ENCODE measurements at places on chromosomes 2 and 18. TPM values are rescaled to one million over a fixed set of nuclear protein-coding genes. Genes with fewer than 3 reads are reported as not detected.

- no peak for DNase-seq
- no peaks in the 10 kb centered on the region for H3K4me1 ChIP-seq
- H3K4me3 ChIP-seq, result no peak overlapping the region
These were observed 757.5 kb upstream of the TMEFF2 start for GRCh38 chr2:192952245-192952644.

- H3K27me3 ChIP-seq, result no peaks in the 10 kb centered on the region
- no peak overlapping the region for H3K27ac ChIP-seq
- no peaks in the 10 kb centered on the region for H3K36me3 ChIP-seq
- no peaks in the 10 kb centered on the region for H3K4me1 ChIP-seq
These were observed 168.6 kb downstream of the SS18 start for GRCh38 chr18:25921677-25922421.

DNA sequence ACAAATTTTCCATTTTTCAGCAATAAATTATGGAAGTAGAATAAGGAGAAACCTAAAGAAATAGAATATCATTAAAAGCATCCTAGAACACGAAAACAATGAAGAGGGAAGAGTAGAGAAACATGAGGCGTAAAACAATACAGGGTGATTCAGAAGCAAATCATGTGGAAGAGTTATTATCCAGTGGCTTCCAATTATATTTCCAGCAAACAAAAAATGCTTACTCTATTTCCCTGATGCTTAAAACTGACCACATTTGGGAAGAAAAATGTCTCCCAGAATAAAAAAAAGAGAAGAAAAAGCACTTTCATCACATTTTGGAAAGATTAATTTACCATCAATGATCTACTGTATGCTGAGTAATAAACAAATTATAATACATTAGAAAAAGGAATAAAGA is 192.6 kb downstream of the CD226 start:
- no peak for DNase-seq
- no peaks in the 10 kb centered on the region for H3K4me1 ChIP-seq
- H3K36me3 ChIP-seq, result no peaks in the 10 kb centered on the region
- no peak overlapping the region for H3K4me3 ChIP-seq

DNA sequence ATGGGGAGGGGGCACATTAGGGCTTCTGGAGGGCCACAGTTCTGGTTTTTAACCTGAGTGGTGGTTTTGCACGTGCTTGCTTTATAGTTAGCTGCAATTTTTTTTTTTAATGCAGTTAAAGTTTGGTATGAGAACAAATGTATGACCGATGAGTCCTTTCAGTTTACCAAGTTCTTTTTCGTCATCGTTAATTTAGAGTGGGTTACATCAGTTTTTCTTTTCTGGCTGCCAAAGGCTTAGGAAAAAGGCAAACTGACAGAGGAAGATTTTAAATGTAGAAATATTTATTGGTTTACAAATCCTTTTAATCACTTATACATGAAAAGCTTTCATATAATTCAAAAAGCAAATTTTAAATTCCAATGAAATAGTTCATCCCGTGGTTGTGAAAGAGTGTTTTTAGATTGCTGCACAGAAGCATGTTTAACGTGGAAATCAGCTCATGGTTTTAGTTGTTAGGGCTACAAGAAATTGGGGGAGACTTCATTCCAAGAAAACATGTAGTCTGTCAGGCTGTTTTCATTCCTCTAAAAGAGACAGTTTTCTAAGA is 82.9 kb downstream of the MSH2 start:
- H3K27ac ChIP-seq, result no peak overlapping the region
- no peak for DNase-seq
- H3K4me3 ChIP-seq, result no peak overlapping the region
- H3K27me3 ChIP-seq, result no peaks in the 10 kb centered on the region

DNA sequence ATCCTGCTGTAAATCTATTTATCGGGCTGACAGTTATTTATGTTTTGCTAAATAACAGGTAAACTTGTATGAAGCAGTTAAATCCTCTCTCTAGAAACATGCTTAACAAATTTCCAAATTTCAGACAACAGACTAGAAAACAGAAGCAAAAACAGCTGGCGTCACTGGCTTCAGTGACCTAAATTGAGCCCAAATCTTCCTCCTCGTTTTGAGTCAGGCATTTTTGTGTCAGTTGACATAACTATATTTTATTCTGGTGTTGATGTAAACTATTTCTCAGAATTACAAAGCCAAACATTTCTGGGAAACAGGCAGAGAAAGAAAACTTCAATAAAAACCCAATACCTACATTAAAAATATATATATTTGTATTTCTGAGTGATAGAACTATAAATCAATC is 21.7 kb downstream of the RBMS1 start:
- no peaks in the 10 kb centered on the region for H3K27me3 ChIP-seq
- no peak overlapping the region for H3K27ac ChIP-seq
- H3K36me3 ChIP-seq, result no peaks in the 10 kb centered on the region
- H3K4me3 ChIP-seq, result no peak overlapping the region
- no peak for DNase-seq

GRCh38 chr18:53411511-53411910 is 813.0 kb downstream of the MBD2 start:
- no peak overlapping the region for H3K27ac ChIP-seq
- no peak for DNase-seq
- no peaks in the 10 kb centered on the region for H3K4me1 ChIP-seq
- no peak overlapping the region for H3K4me3 ChIP-seq
- no peaks in the 10 kb centered on the region for H3K36me3 ChIP-seq

DNA sequence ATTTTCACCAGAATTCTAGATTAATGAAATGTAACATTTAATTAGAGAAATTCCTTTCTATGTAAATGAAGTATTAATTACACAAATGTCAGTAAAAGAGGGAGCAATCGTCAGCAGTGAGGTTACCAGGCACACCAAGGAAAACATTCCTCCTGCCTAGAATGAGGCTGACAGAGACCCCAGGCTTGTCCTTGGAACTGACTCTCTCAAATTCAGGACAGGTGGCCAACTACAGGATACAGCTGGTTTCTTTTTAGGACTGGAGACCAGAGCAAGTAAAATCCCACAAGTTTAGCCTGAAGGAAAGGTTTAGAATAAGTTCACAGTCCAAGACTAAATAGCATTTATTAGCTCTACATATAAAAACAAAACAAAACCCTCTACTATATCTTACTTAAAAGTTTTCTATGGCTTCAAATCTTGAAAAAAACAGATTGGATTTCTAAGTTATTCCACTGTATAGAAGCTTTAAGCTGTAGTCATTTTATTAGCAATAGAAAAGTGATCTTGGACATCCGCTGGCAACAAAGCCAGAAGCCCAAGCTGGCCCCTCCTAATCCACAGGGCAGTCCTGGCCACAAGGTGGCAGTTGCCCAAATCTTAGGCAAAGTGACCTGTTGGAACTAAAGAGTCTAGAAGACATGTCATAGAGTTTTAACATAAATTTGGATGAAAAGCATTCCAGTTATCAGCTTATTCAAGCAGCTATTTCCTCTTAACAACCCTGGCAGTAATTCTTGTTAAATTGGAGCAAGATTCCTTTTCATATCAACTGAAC is 81.0 kb downstream of the SP3 start:
- H3K4me1 ChIP-seq, result peaks cover 12% of the 10 kb centered on the region
- H3K27me3 ChIP-seq, result no peaks in the 10 kb centered on the region
- no peak overlapping the region for H3K27ac ChIP-seq
- DNase-seq, result peak; percentile 67

DNA sequence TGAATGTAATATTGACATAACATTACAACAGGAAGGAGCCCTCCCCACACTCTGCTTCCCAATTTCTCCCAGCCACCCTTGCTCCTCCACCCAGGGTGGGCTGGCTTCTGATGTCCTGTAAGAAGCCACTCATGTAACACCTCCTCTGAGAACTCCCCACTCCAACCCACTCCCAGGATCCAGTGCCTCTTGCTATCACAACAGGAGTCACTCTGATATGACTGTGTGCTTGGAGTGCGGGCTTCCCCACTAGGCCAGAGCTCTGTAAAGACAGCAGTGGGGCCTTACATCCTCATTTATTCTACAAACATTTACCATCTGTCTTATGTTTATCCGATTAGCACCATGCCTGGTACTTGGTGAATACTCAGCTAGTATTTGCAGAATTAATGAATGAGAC is 65.1 kb downstream of the PTGR3 start:
- no peaks in the 10 kb centered on the region for H3K36me3 ChIP-seq
- H3K4me1 ChIP-seq, result no peaks in the 10 kb centered on the region
- no peak for DNase-seq
- H3K4me3 ChIP-seq, result no peak overlapping the region
- H3K27ac ChIP-seq, result no peak overlapping the region
- no peaks in the 10 kb centered on the region for H3K27me3 ChIP-seq

DNA sequence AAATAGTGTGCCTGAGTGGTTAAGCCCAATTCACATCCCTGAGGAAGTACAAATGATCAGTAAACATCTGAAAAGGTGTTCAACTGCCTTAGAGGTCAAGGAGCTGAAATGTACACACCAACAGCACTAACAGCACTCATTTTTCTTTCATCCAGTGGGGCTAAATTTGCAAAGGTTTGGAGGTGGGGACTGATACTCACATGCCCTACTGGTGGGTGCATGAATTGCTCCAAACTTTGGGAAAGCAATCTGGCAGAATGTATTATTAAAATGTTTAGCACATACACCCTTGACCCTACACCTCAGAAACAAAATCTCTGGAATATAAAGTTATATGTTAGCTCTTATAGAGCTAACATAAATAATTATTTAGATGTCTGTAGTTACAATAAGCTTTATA is 19.0 kb upstream of the FAM178B start:
- no peak overlapping the region for H3K4me3 ChIP-seq
- no peaks in the 10 kb centered on the region for H3K27me3 ChIP-seq
- H3K27ac ChIP-seq, result no peak overlapping the region
- DNase-seq, result no peak
- no peaks in the 10 kb centered on the region for H3K4me1 ChIP-seq

GRCh38 chr2:235106874-235107639 is 155.2 kb downstream of the SH3BP4 start:
- DNase-seq, result no peak
- no peaks in the 10 kb centered on the region for H3K36me3 ChIP-seq
- H3K27ac ChIP-seq, result no peak overlapping the region
- H3K4me3 ChIP-seq, result no peak overlapping the region

DNA sequence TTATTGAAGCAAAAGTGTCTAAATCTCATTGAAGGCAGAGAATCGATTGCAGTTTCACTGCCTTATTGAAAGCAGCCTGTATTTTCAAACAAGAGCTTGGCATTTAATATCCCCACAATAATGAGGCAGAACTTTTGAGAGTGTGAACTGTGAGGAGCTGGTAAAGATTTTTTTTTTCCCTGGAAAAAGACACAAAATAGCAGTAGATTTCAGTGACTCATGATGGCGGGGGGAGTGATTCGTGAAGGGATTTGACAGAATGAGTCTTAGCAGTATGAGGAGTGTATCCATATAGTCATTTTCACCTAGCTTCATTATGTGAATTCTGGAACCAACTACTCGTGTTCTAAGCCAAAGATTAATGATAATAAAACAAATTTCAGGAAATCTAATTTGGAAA is 242.9 kb downstream of the ARL6IP6 start:
- no peak overlapping the region for H3K27ac ChIP-seq
- H3K4me3 ChIP-seq, result no peak overlapping the region
- no peaks in the 10 kb centered on the region for H3K4me1 ChIP-seq
- no peaks in the 10 kb centered on the region for H3K27me3 ChIP-seq
- no peaks in the 10 kb centered on the region for H3K36me3 ChIP-seq

- no peaks in the 10 kb centered on the region for H3K36me3 ChIP-seq
- no peak overlapping the region for H3K4me3 ChIP-seq
- no peak for DNase-seq
- H3K27ac ChIP-seq, result no peak overlapping the region
- H3K4me1 ChIP-seq, result no peaks in the 10 kb centered on the region
These were observed 13.8 kb upstream of the GIGYF2 start for GRCh38 chr2:232683368-232683767.

DNA sequence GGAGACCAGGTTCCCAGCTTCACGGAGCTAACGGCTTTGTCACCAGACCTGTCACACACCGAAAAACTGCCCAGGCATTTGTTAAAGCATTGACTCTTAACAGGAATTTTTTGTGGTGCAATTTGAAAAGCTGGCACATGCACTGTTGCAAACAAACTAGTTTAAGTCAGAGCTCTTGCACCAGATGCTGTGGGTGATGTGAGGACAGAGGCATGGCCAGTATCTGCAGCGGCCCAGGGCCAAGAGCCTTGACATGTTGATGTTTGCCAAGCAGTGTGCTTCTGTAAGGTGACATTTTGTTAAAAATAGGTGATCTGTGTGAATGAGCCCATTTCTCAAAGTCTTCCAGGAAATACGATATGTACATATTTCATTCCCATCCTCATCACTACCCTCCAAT is 142.5 kb downstream of the MTCL1 start:
- H3K4me1 ChIP-seq, result no peaks in the 10 kb centered on the region
- H3K36me3 ChIP-seq, result no peaks in the 10 kb centered on the region
- H3K27ac ChIP-seq, result no peak overlapping the region
- peaks cover 6% of the 10 kb centered on the region for H3K27me3 ChIP-seq
- DNase-seq, result no peak
- no peak overlapping the region for H3K4me3 ChIP-seq

- H3K36me3 ChIP-seq, result no peaks in the 10 kb centered on the region
- H3K4me3 ChIP-seq, result no peak overlapping the region
- peaks cover 17% of the 10 kb centered on the region for H3K27me3 ChIP-seq
These were observed 12.0 kb upstream of the E2F6 start for GRCh38 chr2:11477994-11478393.

DNA sequence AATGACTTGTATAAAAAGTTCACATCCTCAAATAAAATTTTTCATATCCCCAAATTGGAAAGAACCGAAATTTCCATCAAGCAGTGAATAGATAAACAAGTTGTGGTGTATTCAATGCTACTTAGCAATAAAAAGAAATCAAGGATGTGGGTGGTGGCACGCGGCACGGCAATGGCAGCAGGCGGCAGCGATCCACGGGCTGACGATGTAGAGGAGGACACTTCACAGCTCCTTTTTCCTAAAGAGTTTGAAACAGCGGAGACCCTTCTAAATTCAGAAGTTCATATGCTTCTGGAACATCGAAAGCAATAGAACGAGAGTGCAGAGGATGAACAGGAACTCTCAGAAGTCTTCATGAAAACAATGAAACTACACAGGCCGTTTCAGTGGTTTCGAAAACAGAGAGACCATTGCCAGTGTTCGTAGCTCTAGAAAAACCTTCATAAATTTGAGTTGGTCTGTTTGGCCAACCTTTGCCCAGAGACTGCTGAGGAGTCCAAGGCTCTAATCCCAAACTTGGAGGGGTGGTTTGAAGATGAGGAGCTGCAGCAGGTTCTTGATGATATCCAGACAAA is 9.8 kb upstream of the IL36A start:
- H3K27ac ChIP-seq, result no peak overlapping the region
- no peaks in the 10 kb centered on the region for H3K4me1 ChIP-seq
- no peaks in the 10 kb centered on the region for H3K36me3 ChIP-seq
- no peak overlapping the region for H3K4me3 ChIP-seq
- H3K27me3 ChIP-seq, result no peaks in the 10 kb centered on the region

DNA sequence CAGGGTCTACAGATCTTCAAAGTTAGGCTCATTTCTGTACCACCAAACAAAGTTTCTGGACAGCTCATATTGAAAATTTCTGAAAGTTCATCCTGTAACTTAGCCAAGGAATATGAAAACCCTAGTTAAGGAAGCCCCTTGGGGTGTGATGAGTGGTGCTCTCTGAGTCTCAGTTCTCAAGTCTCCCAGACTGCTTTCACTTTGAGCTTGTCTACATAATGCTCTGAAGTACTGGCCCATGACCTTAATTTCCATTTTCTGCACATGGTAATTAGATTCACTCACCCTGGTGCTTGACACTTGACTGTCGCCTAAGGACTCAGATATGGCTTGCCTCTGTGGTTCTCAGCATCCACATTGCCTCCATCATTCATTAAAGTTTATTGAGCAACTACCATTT is 51.7 kb upstream of the SATB2 start:
- no peak overlapping the region for H3K4me3 ChIP-seq
- no peak for DNase-seq
- no peak overlapping the region for H3K27ac ChIP-seq
- no peaks in the 10 kb centered on the region for H3K27me3 ChIP-seq
- no peaks in the 10 kb centered on the region for H3K36me3 ChIP-seq
- no peaks in the 10 kb centered on the region for H3K4me1 ChIP-seq

The NT5C1B gene
- total RNA-seq, result not detected

The REG3G gene
- total RNA-seq, result not detected

The SLC9A2 gene
- 0.29 TPM for total RNA-seq

The STRADB gene
- 16.0 TPM for total RNA-seq

The IGFBP2 gene
- 28.2 TPM for total RNA-seq
